ENCODE measurements at places on chromosomes 2 and 18. TPM values are rescaled to one million over a fixed set of nuclear protein-coding genes. Genes with fewer than 3 reads are reported as not detected.

SUPT7L gene
- total RNA-seq: 44.2 TPM

HAAO gene
- total RNA-seq: 0.72 TPM

ABHD1 gene
- total RNA-seq: under 0.01 TPM

ELOA2 gene
- total RNA-seq: not detected

DNA sequence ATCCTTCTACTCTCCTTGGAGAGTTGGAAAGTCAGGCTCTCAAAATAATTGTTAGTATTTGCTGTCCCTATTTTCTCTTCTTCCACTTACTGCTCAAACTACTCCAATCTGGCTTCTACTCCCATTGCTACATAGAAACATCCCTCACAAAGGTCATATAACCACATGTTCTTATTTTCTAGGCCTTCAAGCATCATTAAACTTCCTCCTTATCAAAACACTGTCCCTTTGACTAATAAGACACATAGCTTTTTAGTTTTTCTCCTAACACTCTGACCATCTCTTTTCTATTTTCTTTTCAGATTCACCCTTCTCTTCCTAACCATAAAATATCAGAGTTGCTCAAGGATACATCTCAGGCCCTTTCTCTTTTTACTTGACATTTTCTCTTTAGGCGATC is 148.3 kb downstream of the MBD2 start:
- no peaks in the 10 kb centered on the region for H3K27me3 ChIP-seq
- no peaks in the 10 kb centered on the region for H3K36me3 ChIP-seq
- no peaks in the 10 kb centered on the region for H3K4me1 ChIP-seq
- H3K27ac ChIP-seq: no peak overlapping the region
- H3K4me3 ChIP-seq: no peak overlapping the region

- peaks cover 3% of the 10 kb centered on the region for H3K4me1 ChIP-seq
- no peak within 1 kb of the TSS for H3K27ac ChIP-seq
- DNase-seq: peak; percentile 92
- no peaks in the 10 kb centered on the region for H3K36me3 ChIP-seq
These were observed at the start of gene MATN3 for GRCh38 chr2:20012282-20013125. Gene MATN3 (minus strand): TSS chr2:20012668. CDS start chr2:20012631, 37 bp downstream.

DNA sequence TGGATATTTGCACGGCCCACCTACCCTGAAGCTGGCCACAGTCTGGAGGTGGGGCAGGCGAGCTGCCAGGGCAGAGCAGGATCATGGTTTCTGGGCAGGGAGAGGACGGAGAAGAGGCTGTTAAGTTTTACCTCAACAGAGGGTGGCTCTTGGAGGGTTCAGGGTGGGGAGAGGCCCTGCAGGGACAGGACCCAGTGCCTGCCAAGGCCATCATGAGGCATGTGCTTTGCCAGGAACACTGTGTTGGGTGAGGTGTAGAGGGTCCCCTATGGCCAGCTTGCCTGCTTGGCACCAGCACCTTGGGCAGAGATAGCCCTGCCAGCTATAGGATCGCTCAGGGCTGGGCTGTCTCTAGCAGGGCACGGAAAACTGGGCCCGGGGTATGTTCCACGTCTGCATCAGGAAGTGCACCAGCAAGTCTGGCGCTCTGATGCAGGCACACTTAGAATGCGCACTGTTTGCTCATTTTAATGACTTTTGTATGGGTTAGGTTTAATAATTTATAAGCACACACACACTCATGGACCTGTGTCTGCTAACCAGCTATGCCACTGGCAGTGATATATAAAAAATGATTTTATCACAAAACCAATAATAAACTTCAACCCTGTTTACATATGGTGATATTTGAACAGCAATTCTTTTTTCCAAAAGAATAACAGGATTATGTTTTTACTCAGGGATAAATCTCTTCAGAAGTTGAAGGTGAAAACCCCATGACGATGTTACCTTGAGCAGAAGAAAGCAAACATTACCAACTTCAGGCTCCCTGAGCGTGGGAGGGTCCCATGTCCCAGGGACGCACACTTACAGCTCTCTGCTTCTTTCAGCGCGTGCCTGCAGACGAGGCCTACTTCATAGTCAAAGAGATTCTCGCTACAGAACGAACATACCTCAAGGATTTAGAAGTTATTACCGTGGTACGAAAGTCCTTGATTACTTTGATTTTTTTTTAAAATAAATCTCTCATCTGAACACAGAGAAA is 46.4 kb downstream of the STK25 start:
- H3K4me1 ChIP-seq: no peaks in the 10 kb centered on the region
- no peaks in the 10 kb centered on the region for H3K36me3 ChIP-seq
- H3K4me3 ChIP-seq: no peak overlapping the region
- H3K27me3 ChIP-seq: no peaks in the 10 kb centered on the region
- DNase-seq: no peak
- H3K27ac ChIP-seq: no peak overlapping the region

- no peak for DNase-seq
- no peaks in the 10 kb centered on the region for H3K4me1 ChIP-seq
- H3K27me3 ChIP-seq: no peaks in the 10 kb centered on the region
- no peak overlapping the region for H3K4me3 ChIP-seq
These were observed 1403.3 kb upstream of the SLC39A10 start for GRCh38 chr2:194253528-194254259.

DNA sequence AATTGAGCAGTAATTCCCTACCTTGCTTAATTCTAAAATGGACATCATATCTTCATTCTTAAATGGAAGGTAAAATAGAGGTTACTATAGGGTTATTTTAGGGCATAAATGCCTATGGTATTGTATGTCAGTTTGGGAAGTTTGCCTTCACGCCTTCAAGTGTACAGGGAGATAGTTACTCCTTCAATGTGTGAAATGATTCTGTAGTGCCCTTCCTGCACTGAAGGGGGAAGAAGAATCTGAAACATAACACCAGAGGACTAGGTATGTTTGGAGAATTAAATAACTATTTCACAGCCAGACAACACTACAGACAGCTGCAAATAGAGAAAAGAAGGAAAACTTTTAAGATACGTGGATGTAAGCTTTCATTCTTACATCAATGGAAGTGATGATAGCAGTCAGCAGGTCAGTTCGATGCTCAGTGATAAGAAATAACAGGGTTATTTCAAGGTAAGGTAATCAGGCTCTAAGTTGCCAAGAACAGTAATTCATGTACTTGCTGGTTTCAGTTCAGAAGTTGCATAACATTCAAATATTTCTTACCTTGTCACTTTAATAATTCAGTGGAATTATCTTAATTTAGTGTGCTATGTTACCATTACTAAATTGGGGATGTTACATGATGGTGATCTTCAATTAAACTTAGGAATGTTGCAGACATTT is 4.0 kb downstream of the PKP4 start:
- H3K4me3 ChIP-seq: no peak overlapping the region
- DNase-seq: no peak
- no peaks in the 10 kb centered on the region for H3K36me3 ChIP-seq
- H3K27me3 ChIP-seq: no peaks in the 10 kb centered on the region

DNA sequence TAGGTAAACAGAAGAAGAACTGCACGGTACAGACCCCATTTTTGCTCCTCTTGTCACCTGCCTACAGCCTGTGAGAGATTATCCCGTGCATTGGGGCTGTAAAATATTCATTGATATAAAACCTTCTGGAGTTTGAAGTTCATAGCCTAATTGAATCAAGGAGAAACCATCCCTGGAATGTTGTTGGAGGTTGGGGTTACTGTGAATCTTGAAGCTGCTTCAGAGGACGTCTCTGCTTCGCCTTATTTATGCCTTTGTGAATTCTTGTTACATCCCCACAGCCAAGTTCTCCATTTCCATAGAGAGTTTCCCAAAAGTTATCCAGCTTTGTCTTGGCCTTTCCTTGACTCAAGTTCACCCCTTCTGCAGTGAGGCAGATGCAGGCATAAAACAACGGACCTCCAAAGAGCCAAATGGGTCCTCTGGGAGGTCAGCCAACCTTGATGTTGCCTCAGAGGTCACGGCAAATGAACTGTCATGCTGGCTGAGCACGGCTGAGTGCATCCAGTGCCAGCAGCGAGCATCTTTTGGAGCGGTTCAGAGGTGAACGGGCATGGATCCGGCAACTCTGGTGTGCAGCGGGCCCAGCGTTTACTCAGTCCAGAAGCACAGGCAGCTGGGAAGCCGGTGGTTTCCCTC is 317.6 kb downstream of the PRKCE start:
- no peak for DNase-seq
- H3K36me3 ChIP-seq: no peaks in the 10 kb centered on the region
- peak overlapping the region; percentile 29 for H3K27ac ChIP-seq
- H3K27me3 ChIP-seq: no peaks in the 10 kb centered on the region
- peak overlapping the region; percentile 6 for H3K4me3 ChIP-seq

GRCh38 chr2:99756059-99756458 is 266.2 kb upstream of the REV1 start:
- H3K4me3 ChIP-seq: no peak overlapping the region
- peaks cover 13% of the 10 kb centered on the region for H3K4me1 ChIP-seq
- H3K27me3 ChIP-seq: no peaks in the 10 kb centered on the region
- H3K36me3 ChIP-seq: no peaks in the 10 kb centered on the region
- H3K27ac ChIP-seq: no peak overlapping the region

DNA sequence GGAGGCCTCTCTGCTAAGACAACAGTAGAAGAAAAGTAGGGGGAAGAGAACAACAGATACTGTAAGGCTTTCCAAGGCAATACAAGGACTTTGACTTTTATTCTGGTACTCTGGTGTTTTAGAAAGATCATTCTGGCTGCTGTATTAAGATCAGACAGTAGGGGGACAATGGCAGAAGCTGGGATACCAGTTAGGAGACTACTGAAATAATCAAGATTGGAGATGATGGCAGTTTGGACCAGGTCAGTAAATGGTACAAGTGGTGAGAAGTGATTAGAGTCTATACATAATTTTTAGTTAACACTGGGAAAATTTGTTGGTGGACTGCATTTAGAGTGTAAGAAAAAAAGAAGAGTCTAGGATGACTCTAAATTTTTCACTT is 139.7 kb downstream of the ROCK1 start:
- peaks cover 39% of the 10 kb centered on the region for H3K36me3 ChIP-seq
- no peak overlapping the region for H3K4me3 ChIP-seq
- H3K27me3 ChIP-seq: no peaks in the 10 kb centered on the region
- DNase-seq: peak; percentile 58
- H3K27ac ChIP-seq: no peak overlapping the region

GRCh38 chr2:220961143-220961860 is 610.8 kb downstream of the EPHA4 start:
- H3K4me3 ChIP-seq: no peak overlapping the region
- H3K36me3 ChIP-seq: no peaks in the 10 kb centered on the region
- no peak overlapping the region for H3K27ac ChIP-seq
- DNase-seq: no peak
- H3K4me1 ChIP-seq: no peaks in the 10 kb centered on the region

- no peaks in the 10 kb centered on the region for H3K27me3 ChIP-seq
- peaks cover 24% of the 10 kb centered on the region for H3K4me1 ChIP-seq
- no peaks in the 10 kb centered on the region for H3K36me3 ChIP-seq
These were observed 154.3 kb downstream of the RNF152 start for GRCh38 chr18:61738488-61738887.

- H3K27ac ChIP-seq: no peak overlapping the region
- DNase-seq: peak; percentile 85
- H3K4me3 ChIP-seq: no peak overlapping the region
- no peaks in the 10 kb centered on the region for H3K27me3 ChIP-seq
These were observed 2.1 kb upstream of the LRRFIP1 start for GRCh38 chr2:237625216-237625705.

DNA sequence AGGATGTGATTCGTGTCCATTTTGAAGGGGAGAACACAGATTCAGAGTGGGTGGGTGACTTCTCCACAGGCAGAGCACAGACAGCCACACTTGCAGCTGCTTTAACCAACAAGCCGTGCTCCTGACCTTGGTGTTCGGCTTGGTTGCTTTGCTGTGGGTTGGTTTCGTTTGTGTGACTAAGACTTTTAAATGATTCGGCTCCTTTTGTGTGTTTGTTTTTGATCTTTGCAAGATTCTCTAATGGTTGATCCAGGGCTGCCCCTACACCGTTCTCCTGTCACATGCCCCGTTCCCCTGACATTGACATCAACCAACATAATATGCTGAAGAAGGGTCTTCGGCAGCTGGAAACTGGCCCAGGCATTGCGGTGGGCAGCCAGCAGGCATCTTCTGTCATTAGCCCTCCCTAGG is 95.9 kb upstream of the MBOAT2 start:
- H3K36me3 ChIP-seq: no peaks in the 10 kb centered on the region
- peak overlapping the region; percentile 52 for H3K4me3 ChIP-seq
- peak overlapping the region; percentile 54 for H3K27ac ChIP-seq
- peak; percentile 84 for DNase-seq
- peaks cover 9% of the 10 kb centered on the region for H3K4me1 ChIP-seq

All from osteoblast (primary cell).